ENCODE measurements at places on chromosomes 5 and 9.

- DNase-seq = no peak
Observed at GRCh38 chr9:21443849-21444625, 3.8 kb downstream of the IFNA1 start.

- DNase-seq = no peak
Observed at GRCh38 chr9:79989079-79989478, 417.3 kb downstream of the TLE4 start.

DNA sequence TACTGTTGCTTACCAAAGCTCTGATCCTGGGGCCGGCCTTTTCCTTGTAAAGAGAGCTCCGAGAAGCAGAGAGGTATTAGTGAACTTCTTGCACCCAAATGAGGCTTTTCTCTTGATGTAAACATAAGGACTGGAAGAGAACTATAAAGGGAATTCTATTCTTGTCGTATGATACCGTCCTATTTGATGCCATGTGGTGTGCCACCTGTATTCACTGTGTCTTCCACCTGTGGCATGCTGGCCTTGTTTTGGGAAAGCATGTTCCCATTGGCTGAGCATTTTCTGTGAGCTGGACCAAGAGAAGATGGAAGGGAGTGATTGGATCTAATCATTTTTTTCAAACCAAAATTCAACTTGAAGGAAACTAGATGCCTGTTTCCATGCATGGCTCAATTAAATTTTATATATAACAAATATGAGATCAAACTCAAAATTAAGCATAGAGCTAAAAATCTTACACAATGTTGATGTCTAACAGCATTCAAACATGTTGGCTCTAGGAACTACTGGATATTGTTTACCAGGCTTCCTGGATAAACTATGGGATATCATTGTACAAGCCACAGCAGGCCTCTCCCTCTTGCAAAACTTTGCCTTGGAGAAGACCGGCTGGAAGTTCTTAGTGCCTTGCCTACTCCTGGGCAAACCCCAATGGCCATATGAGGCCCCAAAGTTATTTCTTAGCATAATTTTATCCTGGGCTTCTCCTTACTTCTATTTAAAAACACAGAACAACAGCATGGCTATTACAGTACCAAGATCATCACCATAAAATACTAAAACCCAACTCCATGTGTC, 115.3 kb downstream of the TSSK1B start:
- no peak for DNase-seq

DNA sequence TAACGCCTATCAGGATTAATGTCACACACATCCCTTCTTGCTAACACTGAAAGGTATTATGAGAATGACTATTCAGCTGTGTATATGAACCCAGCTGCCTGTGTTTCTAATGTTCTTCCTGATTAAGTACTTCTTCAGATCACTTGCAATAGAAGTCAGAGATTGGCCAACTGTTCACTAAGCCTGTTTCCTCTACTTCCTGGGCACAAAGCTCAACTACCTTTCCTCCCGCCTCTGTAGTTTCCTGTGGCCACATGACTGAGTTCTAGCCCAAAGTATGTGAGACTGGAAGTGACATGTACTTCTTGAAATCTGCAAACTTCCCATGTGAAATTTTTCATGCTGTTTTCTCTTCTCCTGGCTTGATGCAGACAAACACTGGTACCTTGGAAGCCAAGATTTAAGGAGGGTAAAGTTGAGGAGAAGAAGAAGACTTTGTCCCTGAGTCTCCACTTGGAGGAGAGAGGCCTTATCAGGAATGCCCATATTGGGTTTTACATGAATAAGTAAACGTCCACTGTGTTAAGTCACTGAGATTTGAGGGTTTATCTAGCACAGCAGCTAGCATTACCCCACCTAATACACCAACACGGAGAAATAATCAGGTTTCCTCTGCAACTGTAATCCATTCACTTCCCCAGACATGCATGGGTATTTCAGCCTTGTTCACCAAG, 58.6 kb downstream of the SLIT3 start:
- DNase-seq = no peak

- DNase-seq = no peak
Observed at GRCh38 chr5:125409861-125410536, 663.6 kb upstream of the ZNF608 start.

- no peak for DNase-seq
Observed at GRCh38 chr5:93902288-93902687, 160.9 kb upstream of the POU5F2 start.

DNA sequence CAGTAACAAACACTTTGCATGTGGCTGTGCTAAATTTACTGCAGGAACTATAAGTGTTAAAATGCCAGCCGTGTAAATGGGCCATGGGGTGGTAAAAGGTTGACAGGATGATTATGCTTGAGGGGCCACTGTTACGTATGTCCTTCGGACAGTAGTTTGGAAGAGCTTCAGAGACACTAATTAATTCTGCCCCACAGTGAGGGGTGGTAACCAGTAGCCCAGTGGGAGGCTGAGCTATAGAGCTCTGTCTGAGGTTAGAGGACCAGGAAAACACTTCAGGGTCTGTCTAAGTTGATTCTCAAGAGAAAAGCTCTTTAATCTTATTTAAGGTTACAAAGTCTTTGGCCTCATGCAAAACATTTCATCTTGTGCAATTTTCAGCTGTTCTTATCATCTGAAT, 176.6 kb downstream of the DMRTA1 start:
- no peak for DNase-seq

GRCh38 chr5:141338538-141339306, at the start of gene PCDHGA2:
TSS of gene PCDHGA2 (plus strand) at chr5:141338760.
- no peak for DNase-seq

- peak; percentile 95 for DNase-seq
Observed at GRCh38 chr9:17578911-17579793, at the start of gene SH3GL2. TSS of gene SH3GL2 (plus strand) at chr9:17579066.

DNA sequence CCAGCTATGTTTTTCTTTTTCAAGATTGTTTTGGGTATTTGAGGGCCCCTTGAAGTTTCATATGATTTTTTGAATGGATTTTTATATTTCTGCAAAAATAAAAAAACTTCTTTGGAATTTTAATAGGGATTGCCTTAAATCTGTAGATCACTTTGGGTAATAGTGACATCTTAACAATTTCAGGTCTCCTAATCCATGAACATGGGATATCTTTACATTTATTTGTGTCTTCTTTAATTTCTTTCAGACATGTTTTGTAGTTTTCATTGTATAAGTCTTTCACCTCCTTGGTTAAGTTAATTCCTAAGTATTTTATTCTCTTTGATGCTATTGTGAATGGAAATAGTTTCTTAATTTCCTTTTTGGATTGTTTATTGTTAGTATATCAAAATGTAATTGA, 79.1 kb downstream of the PPIC start:
- DNase-seq = no peak

- DNase-seq = peak; percentile 52
Observed at GRCh38 chr9:125961072-125961471, 213.9 kb downstream of the PBX3 start.

DNA sequence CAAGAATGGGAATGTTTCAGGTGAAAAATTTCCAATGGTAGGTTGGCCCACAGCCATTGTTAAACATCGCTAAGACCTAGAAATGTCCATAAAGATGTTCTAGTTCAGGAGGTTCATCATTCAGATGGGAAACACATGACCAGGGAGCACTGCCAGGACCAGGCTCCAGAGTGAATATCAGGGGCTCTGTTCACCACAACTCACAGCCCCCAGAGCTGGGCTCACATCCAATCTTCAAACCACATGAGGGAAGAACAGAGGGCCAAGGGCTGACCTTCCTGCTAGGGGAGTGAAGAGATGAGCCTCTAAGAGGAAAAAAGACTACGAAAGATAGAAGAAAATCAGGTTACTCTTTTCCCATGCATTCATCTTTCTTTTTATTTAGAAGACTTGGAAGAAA, 205.8 kb downstream of the SEMA5A start:
- DNase-seq = no peak

GRCh38 chr5:57067597-57067924, 106.3 kb upstream of the GPBP1 start:
- DNase-seq = no peak

- no peak for DNase-seq
Observed at GRCh38 chr5:140647042-140647419, 399 bp downstream of the NDUFA2 start.

DNA sequence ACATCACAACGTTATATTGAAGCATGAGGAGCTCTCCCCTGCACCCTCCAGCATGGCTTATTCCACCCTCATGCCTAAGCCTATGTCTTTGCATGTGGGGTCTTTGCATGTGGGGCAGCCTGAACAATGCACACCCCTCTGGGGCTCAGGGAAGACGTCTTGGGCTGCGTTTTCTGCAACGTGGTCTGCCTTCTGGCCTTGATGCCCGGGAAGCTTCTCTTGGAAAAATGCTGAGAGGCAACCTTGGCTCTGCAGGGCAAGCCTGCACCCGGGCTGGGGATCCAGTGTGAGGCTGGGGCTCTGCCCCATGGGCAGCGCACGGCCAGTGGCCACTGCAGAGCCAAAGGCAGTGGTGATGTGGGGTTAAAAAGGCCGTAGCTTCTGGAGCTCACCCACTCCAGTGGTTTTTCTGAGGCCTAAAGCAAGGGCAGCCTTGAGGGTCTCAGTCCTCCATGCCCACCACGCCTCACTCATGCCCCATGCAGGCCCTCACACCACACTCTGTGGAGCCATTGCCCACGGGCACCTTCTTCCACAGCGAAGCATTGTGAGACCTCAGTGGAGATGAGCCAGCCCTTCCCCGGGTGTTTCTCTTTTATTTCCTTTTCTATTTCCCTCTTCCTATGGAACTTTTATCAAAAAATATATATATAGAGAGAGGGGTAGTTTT, 112.2 kb downstream of the MRPL36 start:
- no peak for DNase-seq

DNA sequence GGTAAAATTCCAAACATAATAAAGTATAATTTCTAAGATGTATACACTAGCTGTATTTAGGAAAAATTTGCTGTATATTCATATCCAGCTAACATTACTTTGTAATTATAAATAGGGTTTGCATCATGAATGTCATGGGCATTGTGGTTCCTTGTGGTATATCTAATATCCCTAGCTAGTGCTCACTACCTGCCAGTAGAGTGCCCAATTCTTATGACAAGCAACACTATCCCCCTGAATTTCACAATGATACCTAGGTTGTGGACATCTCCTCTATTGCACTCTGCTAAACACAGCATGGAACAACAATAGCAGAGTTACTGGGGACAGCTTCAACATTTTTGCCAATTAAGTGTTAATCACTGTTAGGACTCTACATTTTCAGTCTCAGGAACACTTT, 1656.5 kb downstream of the EFNA5 start:
- no peak for DNase-seq

DNA sequence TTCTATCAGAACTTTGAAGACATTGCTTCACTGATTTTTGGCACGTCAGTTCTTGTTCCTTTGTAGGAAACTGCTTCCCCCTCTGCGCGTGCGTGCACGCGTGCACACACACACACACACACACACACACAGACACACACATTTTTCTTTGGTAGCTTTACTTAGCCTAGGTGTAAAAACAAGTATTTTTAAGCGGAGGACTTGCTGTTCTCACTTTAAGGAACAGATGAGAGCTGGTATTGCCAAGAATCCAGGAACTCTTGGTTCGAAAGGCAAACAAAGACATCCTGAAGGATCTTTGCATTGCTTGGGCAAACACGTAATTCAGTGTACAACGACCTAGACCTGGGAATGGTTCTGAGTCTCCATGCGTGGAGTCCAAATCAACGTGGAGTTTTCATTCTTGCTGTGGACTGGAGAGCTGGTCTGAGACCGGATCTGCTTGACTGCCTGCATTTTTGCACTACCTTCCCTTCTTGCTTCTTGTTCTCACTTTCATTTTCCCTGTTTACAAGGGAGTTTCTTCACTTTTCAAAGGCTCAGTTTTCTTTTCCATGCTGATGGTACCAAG, 8.2 kb downstream of the TMEM268 start:
- peak; percentile 46 for DNase-seq

DNA sequence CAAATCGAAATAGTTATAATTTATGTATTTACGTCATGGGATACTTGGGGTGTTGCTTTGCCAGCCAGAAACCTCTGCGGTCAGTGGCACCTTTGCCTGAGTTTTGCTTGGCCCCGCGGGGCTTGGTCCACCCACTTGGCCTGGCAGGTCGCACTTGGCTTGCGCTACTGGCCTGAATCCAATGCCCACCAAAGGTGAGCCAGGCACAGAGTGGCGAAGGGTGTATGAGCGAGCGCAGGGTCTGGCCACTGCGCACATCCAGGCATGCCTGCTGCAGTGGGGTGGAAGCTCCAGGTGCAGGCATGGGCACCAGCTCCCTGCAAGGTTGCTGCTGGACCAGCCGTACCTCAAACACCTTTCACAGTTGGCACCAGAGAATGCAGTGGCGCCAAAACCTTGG, 714.6 kb downstream of the CDH9 start:
- DNase-seq = no peak

- no peak for DNase-seq
Observed at GRCh38 chr9:89815903-89816573, 211.2 kb downstream of the GADD45G start.

DNA sequence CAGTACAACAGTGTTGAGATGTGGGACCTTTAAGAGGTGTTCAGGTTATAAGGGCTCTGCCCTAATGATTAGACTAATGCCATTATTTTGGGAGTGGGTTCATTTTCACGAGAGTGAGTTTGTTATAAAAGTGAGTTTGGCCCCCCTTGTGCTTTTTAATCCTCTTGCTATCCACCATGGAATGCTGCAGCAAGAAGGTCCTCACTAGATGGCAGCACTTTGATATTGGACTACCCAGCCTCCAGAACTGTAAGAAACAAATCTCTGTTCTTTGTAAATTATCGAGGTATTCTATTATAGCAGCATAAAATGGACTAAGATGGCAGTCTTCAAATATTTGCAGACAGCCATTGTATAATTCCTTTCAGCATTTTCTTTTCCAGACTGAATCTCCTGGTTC, 212.4 kb downstream of the LRRC70 start:
- DNase-seq = no peak

GRCh38 chr5:114898602-114899001, 271.1 kb downstream of the TRIM36 start:
- peak; percentile 11 for DNase-seq

- DNase-seq = no peak
Observed at GRCh38 chr5:133861161-133861737, 107.2 kb downstream of the C5orf15 start.

DNA sequence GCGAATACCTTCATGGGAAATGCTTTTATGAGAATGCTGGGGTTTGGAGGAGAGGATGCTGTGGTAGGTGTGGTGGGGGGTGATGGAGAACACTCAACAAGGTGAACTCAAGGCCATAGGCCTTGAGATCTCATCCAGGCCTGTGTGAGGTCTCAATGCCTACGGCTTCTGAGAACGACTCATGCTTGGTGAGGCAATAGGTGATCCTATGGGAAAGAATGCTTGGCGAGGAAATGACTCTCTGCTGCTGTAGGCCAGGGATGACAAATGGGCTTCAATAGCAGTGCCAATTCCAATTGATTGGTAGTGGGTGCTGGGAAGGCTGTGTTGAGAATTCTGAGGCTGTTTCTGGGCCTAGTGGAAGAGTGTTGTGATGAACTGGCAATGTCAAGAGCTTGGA, 280.2 kb upstream of the CLINT1 start:
- DNase-seq = no peak

Measured in posterior cingulate gyrus (tissue), 11 donors.